ENCODE measurements at places on chromosomes 13 and 19. TPM values are rescaled to one million over a fixed set of nuclear protein-coding genes. Genes with fewer than 3 reads are reported as not detected.

The UHRF1 gene
- total RNA-seq = 0.28 TPM

The ZNF324 gene
- 5.9 TPM for total RNA-seq

DNA sequence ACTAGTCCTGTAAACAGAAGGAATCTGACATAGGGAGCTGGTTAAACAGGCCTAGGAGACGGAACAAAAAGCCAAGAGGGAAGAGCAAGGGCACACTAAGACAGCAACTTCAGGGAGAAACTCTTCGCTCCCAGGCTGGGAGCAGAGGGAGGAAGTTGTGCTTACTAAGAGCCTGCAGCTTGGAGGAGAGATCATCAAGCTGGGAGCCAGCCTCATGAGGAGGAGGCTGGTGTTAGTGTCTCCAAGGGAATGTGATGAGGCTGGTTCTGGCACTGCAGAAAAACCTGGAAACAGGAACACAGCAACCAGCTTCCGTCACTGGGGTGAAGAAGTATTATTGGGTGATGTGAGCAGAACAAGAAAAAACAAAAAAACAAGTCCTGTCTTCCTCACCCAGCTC, 1027.3 kb downstream of the UQCRFS1 start:
- no peak for DNase-seq

DNA sequence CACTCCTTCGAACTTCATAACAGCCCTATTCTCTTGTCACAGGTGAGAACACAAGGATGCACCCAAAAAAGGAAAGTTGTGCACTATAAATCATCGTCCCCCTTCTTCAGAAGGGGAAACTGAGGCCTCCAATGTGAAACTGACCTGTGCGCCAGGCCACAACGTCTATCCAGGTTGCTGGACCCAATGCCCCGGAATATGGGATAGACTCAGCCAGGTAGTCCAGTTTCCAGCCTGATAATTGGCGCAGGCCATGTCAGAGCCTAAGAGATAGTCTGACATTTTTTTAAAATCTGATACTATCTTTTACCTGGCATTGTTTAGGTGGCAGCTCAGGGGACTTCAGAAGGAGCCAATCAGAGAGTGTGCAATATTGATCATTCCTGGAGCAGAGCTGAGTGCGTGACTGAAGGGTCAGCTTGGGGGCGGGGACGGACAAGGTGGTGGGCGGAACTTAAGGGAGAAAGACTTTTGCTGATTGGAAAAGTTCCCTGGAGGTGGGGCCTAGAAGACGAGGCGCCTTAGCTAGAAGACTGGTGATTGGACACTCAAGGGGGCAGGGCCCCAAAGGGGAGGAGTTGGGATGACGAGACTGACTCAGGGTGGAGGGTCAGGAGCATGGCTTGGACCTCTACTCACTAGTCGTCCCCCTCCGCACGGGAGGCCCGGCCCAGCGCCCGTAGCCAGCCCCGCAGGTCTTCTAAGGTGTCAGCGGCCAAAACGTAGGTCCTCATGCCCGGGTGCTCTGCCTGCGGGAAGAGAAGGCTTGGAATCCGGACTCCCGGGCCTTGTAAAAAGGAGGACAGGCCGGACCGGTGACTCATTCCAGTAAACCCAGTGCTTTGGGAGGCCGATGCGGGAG, 8.5 kb downstream of the PLEKHA4 start:
- no peak for DNase-seq

The ADPRHL1 gene
- 222 TPM for total RNA-seq

DNA sequence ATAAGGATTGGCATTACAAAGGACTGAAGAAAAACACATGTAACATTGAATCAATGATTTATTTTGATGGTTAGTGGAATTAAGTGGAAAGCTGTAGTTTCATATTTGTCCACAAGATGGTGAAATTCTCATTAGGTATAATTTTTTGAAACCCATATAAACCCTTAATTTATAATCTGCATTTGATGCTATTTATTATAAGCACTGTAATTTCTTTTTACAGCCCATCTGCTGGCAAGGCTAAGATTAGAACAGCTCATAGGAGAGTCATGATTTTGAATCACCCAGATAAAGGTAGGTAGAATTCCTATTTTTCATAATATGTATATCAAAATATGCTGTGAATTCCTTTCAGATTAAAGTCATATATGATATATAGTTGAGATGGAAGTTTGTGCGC, 62.2 kb downstream of the DNAJC15 start:
- no peak for DNase-seq

DNA sequence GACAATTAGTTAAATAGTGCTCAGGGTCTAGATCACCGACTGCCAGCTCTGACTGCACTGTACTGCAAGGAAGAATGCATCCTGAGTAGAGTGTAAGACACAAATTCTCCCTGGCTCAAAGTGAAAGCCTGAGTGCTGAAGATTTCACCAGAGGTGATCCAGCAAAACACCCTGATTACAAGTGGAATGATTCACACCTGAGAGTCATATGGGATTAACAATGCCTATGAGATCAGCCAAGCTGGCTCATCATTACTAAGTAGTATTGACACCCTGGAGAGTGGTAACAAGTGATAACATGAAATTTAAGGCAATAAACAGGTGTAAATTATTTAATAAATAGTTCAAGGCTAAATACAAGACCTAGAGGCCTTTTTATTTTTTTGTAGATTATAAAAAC, 403.8 kb upstream of the PRR20A start:
- no peak for DNase-seq

GRCh38 chr13:59686798-59687394, 476.8 kb downstream of the DIAPH3 start:
- no peak for DNase-seq

The SUGP1 gene
- total RNA-seq = 33.7 TPM

- no peak for DNase-seq
Measured at GRCh38 chr13:37069597-37070103, 10.2 kb upstream of the SUPT20H start.

- DNase-seq = no peak
Measured at GRCh38 chr13:78147905-78148304, 229.3 kb upstream of the EDNRB start.

GRCh38 chr13:42681326-42682100, 99.9 kb upstream of the FAM216B start:
- no peak for DNase-seq

DNA sequence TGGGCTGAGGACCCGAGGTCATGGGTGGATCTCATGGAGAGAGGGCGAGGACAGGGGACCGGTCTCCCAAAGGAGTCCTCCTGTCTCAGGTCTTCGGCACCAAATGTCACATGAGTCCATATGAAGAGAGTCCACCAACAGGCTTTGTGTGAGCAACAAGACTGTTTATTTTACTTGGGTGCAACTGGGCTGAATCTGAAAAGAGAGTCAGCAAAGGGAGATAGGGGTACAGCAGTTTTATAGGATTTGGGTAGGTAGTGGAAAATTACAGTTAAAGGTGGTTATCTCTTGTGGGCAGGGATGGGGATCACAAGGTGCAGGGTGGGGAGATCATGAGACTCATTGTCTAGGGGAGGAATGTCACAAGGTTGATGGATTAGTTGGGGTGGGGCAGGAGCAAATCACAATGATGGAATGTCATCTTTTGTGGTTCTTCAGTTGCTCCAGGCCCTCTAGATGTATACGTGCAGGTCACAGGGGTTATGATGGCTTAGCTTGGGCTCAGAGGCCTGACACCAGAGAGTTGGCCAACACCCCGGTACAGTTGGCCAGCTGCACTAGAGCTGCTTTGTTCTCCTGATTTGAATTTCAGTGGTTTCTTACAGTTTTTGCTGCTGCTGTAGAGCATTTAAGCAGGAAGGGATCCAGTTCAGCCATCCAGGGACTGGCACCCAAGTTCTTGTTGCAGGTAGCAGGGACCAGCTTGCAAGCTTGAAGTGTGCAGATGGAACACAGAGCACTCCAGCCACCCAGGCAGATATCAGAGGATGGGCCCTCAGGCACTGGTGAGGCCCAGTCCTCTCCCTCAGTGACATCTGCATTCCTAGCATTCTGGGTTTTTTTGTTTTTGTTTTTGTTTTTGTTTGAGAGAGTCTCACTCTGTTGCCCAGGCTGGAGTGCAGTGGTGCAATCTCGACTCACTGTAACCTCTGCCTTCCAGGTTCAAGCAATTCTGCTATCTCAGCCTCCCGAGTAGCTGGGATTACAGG, 26.4 kb upstream of the IGFL1 start:
- DNase-seq = no peak

The CEACAM16 gene
- total RNA-seq = not detected

The STK24 gene
- total RNA-seq = 63.2 TPM

- DNase-seq = no peak
Measured at GRCh38 chr19:7216373-7216902, 77.8 kb downstream of the INSR start.

DNA sequence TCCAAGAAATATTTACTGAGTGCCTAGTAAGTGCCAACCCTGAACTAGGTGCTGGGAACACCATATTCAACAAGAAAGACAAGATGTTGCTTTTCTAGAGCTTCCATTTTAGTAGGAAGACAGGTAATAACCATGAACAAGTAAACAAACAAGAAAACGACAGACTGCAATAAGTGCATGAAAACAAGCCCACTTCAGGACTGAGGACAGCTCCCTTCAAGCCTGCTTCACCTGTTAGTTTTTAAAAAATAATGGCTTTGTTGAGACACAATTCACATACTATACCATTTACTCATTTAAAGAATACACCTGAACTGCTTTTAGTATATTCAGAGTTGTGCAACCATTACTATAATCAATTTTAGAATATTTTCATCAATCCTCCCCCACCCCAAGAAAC, 30.4 kb downstream of the CYP4F22 start:
- DNase-seq = no peak

DNA sequence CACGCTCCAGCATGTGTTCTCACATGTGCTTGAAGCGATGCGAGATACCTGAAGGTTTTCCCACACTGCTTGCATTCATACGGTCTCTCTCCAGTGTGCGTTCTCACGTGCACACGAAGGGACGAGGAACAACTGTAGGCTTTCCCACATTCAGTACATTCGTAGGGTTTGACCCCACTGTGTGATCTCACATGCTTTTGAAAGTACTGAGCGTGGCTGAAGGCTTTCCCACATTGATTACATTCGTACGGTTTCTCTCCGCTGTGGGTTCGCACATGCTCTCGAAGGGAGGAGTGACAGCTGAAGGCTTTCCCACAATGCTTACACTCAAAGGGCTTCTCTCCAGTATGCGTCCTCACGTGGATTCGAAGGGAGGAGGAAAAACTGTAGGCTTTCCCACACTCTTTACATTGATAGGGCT, 11.3 kb downstream of the ZNF77 start:
- no peak for DNase-seq

GRCh38 chr13:88800505-88800904, 1129.3 kb downstream of the SLITRK5 start:
- DNase-seq = no peak

GRCh38 chr13:77703408-77703807, 5.9 kb downstream of the SLAIN1 start:
- no peak for DNase-seq

The CEACAM3 gene
- not detected for total RNA-seq

- DNase-seq = no peak
Measured at GRCh38 chr19:18733196-18733647, 49.7 kb downstream of the CRTC1 start.

DNA sequence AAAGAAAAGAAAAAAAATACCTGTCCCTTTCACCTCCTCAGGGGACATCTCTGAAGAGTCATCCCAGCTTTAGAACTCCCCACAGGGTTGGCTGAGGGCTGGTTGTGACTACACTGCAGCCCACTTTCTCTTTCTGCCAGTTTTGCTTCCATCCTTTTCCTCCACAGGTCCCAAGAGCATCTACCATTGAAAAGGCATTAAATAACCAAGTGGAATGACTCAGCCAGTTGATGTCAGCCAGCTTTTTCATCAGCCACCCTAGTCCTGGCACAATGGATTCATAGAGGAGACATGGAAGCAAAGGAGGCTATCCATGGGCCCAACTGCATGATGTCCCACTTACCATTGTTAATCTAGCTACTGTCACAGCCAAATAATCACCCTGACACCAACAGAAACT, 9.2 kb upstream of the RCBTB1 start:
- DNase-seq = no peak

The ZNF805 gene
- 11.6 TPM for total RNA-seq

The CEACAM21 gene
- total RNA-seq = not detected

The C1QTNF9 gene
- total RNA-seq = not detected

DNA sequence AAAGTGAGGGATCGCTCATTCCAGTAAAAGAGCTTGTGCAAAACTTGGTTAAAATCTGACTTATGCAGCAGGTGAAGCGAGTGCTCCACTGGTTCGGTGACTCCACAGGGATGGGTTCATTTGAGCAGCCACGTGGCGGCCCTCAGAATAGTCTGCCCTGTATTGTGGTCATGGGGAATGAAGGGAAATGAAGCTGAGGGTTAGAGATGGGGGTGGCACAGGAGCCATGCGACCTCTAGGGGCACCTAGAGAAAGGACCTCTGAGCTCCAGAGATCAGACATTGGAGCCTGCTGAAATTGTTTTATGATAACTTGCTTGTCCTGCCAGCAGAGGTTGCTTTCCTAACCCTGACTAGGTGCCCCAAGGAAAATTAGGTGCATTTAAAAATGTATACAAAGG, 26.6 kb downstream of the CBY2 start:
- no peak for DNase-seq

GRCh38 chr19:48444129-48444935, 1.5 kb upstream of the GRWD1 start:
- no peak for DNase-seq

GRCh38 chr13:94232956-94233355, 246.5 kb downstream of the DCT start:
- no peak for DNase-seq

The SCN1B gene
- total RNA-seq = 57.3 TPM

GRCh38 chr19:53019684-53020083, 6.0 kb downstream of the ERVV-1 start:
- no peak for DNase-seq

- DNase-seq = no peak
Measured at GRCh38 chr19:17136021-17136420, 60.4 kb downstream of the MYO9B start.

GRCh38 chr19:8233370-8233769, 24.2 kb downstream of the CERS4 start:
- DNase-seq = no peak

DNA sequence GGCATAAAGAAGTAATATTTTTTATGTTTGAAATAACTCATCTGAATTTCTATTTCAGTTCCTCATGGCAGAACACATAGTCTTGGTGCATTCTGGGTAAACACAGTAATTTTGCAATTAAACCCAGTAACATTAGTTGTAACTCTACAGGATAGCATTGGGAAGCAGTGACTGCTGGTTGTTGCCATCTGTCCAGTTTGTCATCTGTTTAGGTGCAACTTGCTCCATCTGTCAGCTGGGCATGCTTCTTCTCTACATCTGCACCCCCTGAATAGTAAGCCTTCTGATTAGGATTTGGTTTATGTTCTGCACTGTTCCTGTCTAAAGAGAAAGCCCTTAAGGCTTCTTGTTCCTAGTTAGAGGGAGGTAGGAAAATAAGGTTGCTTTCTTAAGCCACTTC, 63.5 kb upstream of the CSNK1A1L start:
- DNase-seq = no peak

DNA sequence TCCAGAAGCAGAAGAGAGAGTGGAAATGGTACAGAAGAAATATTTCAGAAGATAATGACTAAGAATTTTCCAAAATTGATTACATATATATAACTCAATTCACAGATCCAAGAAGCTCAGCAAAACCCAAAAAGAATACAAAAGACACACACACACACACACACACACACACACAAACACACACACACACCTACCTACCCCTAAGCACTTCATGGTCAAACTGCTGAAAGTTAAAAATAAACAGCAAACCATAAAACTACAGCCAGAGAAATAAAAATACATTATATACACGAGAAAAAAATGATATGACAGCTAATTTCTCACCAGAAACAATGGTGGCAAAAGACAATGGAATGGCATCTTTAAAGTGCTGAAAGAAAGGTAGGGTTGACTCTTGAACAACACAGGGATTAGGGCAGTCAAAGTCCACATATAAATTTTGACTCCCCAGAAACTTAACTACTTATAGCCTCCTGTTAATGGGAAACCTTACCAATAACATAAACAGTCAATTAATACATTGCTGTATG, 49.2 kb downstream of the DIAPH3 start:
- no peak for DNase-seq
